ENCODE measurements at places on chromosomes 2 and 18.
A peak's percentile ranks its signal among the peaks of the same experiment; 100 is the strongest.

DNA sequence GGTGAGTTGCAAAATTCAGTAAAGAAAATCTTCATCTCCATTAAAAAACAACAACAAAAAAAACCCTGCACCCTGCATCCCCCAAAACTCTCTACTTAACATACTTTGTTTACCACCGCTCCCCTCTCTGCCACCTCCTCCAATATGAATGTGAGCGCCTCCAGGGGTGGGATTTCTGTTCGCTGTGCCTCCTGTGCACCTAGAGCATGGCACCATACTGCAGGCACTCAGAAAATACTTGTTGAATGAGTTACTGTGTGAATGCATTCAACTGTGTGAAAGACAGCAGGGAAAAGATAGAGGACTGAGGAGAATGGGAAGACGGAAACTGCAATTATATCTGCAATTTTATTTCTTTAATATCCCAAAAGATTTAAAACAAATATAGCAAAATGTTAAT lies 4.5 kb downstream of the CEBPZ start:
- no peak for DNase-seq

GRCh38 chr2:95225658-95226057 lies 18.3 kb downstream of the ZNF892 start:
- DNase-seq: no peak

- no peak for DNase-seq
Observed at GRCh38 chr2:100857915-100858314, 38.0 kb downstream of the NPAS2 start.

DNA sequence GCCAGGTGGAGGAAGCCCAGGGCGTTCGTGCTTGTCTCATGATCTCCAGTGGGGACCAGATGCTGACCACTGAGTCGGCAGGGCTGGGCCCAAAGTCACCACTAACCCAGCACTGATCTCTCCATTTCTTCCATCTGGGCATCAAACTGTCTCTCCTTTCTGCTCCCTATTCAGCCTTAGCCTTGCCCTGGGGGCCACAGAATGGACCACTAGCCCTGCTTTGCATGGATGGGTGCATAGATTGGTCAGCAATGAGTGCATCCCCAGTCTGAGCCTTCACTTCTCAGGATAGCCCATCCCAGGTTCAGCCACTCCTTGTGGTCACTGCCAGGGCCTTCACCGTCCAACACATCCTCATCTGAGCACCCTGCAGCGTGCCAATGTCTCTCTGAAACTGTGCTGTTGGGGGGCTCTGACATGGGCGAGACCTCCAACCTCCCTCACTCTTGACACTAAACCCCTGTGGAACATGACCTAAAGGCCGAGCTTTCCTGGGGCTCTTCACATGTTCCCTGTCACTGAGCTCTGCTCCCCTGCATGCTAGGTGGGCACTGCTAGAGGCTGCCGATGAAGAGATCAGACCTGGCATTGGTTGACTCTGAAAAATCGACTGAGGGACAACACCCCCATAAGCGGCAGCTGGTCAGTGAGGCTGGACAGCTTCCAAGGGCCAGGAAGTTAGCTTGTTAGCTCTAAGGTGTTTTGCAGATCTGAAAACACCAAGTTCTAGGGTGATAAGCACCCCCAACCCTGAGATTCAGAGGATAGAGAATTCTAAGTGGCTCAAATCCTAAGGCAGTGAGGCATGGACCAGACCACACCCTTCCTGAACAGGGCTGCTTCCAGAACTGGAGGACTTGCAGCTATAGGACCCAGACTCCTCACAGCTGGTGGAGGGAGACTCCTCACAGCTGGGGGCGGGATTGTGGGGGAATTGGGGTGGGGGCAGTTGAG lies 61.7 kb downstream of the HS1BP3 start:
- peak; percentile 35 for DNase-seq

DNA sequence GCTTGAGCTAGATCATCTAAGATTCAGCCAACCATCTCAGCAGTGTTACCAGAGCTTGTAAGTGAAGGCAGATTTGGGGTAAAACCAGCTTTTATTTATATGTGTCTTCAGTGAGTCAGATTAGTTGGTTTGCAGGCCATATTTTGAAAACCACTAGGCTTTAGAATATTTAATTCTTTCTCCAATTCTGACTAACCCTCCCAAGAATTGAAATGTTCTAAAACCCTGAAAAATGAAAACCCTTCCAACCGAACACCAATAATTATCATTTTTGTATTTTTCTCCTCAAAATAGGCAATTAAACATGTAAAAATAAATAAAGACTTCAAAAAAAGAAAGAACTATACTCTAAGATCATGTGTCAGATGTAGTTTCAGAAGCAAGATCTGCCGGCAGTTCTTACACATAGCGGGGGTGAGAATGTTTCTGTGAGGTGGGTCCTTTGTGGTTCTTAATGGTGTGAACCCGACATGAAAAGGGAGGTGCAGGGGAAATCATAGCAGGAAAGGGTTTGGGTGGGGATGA lies 14.2 kb downstream of the PLEK start:
- DNase-seq: no peak

GRCh38 chr18:44507729-44508325 lies 172.9 kb upstream of the SETBP1 start:
- DNase-seq: peak; percentile 53
